ENCODE measurements at places on chromosomes 1 and 21.

DNA sequence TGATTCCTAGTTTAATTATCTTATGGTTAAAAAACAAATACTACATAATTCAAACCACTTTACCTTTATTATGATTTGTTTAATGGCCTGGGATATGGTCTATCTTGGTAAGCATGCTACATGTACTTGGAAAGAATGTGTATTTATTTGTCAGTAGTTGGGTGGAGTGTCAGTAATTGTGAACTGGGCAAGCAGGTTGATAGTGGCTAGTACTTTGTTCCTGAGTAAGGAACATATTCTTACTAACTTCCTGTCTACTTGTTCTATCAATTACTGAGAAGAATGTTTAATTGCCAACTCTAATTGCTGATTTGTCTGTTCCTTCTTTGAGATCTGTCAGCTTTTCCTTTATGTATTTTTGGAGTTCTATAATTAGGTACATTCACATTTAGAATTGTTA is 49.2 kb upstream of the ABCG1 start:
- no peak for DNase-seq

- DNase-seq: no peak
Measured at GRCh38 chr1:171226747-171227370, 21.4 kb upstream of the FMO1 start.

- DNase-seq: no peak
Measured at GRCh38 chr1:1219341-1219740, 5.4 kb upstream of the TNFRSF4 start.

DNA sequence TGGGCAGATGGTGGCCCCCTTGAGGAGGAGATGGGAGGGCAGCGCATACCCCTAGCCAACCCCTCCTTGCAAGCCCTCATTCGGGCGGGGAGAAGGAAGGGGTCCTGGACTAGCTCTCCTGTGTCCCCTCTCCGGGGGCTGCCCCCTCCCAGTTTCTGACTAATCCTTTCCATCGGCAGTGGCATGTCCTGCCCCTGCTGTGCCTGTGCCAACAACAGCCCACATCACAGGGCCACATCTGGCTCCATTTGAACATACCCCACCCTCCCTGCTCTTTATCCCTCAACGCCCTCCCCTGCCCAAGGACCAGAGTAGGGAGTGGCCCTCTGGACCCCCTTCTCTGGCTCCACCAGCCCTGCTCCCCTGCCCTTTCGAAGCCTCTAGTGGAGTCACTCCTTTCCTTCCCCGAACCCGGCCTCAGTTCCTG is 11.0 kb upstream of the LMNA start:
- DNase-seq: peak; percentile 78

Measured in H54 (cell line).